ENCODE measurements at places on chromosomes 7 and 10.

- peak; percentile 60 for DNase-seq
Observed at GRCh38 chr7:127392566-127393367, at the start of gene ZNF800. Gene ZNF800, minus strand, starts transcription at chr7:127392708. Its CDS starts 1,151 bp downstream, at chr7:127391557.

DNA sequence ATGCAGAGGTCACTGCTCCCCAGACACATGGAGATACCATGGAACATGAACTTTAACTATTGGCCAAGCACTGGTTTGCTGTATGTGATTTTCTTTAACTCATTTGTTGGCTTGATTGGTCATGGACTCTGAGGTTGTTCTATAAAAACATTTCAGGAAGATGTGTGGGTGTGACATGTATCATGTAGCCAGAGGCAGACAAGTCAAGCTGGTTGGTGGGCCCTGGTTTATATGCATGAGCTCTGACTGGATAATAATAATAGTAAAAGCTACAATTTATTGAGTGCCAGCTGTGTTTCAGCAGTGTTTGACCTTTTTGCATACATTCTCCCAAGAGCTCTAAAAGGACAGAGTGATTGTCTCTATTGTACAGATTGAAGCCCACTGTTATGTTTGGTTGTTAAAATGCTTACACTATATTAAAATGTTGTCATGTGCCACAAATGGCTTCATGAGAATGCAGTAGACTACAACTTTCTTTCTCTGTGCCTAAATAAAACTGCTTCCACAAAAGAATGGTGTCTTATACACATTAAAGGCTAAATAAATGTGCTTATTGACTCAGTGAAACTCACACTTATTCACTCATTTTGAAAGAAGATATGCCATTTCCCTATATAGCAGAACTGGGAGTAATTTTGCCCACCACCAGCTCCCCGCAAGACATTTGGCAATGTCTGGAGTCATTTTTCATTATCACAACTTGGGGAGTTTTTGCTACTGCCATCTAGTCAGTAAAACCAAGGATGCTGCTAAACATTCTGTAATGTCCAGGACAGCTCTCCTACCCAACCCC is 243.6 kb upstream of the NFE2L3 start:
- DNase-seq = no peak

DNA sequence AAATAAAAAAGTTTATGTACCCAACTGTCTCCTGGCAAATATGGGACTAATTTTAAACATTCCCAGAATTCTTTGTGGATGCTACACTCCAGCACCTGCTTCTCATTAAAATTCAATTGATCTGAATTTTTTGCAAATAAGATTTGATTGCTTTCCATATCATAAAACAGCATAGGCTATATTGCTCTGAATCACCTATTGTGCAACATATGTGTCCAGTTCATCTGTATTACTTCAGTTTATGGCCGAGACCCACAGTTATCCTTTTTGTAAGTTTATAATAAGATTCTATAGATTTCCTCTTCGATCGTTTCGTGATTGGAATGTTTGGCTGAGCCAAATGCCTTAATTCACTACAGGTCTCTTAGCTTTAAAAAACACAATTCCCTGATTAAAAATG is 351.1 kb downstream of the TFEC start:
- DNase-seq = no peak

GRCh38 chr7:98418636-98419315 is 17.9 kb upstream of the BAIAP2L1 start:
- DNase-seq = no peak

GRCh38 chr10:80356563-80356988 is at the start of the genes DYDC1 and DYDC2:
Gene DYDC1, minus strand, starts transcription at chr10:80356755. Its CDS starts 4,154 bp downstream, at chr10:80352601.
Gene DYDC2, plus strand, starts transcription at chr10:80356781. Its CDS starts 5,663 bp downstream, at chr10:80362444.
- no peak for DNase-seq

DNA sequence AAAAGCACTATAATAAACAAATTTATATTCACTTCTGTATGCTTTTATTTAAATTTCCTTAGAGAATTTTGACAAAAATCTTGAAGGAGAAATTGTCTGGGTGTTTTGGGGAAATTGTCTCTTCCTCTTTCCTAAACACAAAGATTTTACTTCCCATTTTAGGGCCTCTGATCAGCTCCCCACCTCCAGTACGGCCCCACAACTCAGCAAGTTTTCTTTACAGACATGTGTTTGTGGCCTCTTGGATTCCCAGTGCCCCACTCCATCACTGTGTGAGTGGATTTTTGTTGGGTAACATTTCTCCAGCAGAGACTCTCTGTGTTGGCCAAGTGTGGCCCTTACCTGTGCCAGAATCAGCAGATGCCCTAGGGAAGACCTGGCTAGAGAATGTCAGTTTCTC is 182.8 kb upstream of the CDC14C start:
- DNase-seq = no peak

DNA sequence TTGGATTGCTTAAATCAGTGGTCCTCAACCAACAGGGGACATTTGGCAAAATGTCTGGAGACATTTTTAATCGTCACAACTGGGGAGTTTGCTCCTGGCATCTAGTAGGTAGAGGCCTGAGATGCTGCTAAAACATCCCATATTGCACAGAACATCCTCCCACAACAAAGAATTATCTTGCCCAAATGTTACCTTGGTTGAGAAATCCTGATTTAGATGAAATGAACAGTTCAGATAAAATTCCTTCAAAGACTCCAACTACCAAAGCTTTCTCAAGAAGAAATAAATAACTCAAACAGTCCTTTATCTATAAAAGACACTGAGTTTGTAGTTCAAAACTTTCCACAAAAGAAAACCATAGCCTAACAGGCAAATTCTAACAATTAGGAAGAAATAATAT is 160.9 kb downstream of the SNX13 start:
- no peak for DNase-seq

GRCh38 chr10:1257274-1257673 is 201.1 kb downstream of the WDR37 start:
- no peak for DNase-seq

DNA sequence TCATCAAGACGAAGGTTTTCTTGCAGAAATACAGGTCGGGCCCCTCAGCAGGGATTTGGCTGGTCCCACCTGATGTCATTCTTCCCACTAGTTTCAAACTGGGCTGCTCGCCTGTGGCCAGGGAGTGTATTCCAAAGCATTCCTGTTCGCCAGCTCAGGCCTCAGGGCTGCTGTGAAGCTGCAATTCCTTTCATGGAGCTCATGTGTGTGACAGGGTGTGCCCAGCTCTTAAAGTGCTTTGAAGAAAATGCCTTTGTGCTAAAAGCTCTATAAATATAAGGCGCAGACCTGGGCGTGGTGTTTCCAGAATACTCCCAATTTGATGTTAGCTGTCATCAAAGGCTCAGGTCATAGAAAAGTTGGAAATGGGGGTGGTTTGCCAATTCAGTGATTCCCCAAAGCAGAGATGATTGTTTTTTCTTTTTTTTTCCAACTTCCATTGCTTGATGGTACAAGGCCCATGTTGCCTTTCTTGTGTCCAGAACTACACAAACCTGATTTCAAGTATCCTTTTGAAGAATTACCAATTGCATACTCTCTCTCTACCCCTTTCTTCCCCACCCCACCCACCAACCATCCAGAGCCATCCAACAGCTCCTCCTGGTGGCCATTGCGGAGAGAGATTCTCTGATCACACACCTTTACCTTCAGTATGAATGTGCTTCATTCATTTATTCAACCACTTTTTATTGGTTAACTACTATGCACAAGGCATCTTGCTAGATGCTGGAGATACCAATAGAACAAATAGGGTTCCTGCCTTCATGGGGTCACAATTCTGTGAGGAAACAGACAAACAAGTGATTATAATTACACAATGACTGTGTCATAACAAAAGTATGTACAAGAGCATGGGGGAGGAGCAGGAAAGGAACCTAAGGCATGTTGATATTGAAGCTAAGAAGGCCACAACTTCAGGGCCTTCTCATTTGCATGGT is 297.3 kb upstream of the LYZL1 start:
- DNase-seq = no peak

GRCh38 chr7:158614700-158615099 is 27.1 kb upstream of the PTPRN2 start:
- DNase-seq = no peak

GRCh38 chr10:29533046-29533445 is 101.7 kb downstream of the SVIL start:
- no peak for DNase-seq

- peak; percentile 3 for DNase-seq
Observed at GRCh38 chr7:144821067-144821466, 14.8 kb downstream of the TPK1 start.

DNA sequence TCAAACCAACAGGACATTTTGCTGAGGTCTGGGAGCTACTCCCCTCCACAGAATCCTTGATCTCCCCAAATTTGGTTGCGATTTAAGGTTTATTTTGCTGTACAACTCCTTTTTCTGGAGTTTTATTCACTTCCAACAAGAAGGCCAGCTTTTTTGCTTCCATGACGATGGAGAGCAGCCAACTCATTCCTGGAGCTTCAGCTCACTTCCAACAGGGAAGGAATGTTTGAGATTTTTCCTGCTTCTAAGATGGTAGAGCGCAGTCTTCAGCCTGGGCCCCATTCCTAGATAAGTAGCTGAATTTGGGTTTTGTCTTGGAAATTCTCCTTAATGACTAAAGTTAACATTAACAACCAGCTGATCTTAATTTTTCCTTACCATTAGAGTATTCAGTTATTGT is 30.9 kb upstream of the CREB3L2 start:
- DNase-seq = no peak

- DNase-seq = no peak
Observed at GRCh38 chr7:114051871-114052331, 133.1 kb upstream of the PPP1R3A start.

- DNase-seq = peak; percentile 75
Observed at GRCh38 chr10:77667426-77668324, 30.1 kb upstream of the KCNMA1 start.

DNA sequence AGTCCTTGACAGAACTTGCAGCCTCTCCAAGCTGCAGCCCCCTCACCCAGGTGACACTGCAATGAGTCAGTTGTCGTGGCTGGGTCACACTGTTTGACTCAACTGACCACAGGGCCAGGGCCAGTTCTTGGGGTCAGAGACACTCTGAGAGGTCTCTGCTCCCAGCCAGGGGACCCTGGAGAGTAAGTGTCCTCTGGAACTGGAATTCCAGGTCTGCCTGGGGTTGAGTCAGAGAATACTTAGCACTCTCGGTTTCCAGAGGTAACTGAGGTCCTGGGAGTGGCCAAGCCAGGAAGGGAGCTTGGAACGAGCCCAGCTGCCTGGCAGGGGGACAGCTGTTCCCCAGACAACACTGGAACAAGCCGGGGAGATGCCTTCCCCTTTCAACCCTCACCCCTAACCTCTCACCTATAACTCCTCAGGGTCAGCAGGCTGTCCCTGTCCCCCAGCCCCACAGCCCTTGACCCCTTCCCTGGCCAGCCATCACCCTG is 2.2 kb upstream of the MYL10 start:
- DNase-seq = peak; percentile 4

GRCh38 chr7:132134814-132135445 is 441.3 kb downstream of the PLXNA4 start:
- DNase-seq = no peak

DNA sequence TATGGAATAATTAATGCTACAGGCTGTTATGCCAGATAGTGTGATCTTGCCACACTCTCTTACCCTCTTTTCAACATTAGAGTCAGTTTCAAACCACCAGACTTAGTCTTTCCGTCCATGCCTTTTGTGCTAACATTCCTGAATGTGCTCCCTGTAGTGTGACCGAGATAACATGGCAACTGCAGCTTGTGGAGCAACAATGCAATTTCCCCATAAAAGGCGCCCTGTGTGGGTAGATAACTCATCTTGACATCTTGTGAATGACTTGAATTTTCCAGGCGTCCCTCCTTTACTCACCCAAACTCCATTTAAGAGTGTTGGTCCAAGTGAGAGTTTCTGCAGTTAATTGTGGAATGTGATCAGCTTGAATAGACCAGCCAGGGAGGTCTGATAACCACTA is 99.6 kb downstream of the DNAH11 start:
- DNase-seq = no peak

- peak; percentile 56 for DNase-seq
Observed at GRCh38 chr7:28573059-28573553, 160.8 kb downstream of the CREB5 start.

GRCh38 chr10:83539528-83540308 is 599.6 kb upstream of the GHITM start:
- no peak for DNase-seq

- DNase-seq = no peak
Observed at GRCh38 chr7:138072726-138073125, 3.5 kb upstream of the AKR1D1 start.

DNA sequence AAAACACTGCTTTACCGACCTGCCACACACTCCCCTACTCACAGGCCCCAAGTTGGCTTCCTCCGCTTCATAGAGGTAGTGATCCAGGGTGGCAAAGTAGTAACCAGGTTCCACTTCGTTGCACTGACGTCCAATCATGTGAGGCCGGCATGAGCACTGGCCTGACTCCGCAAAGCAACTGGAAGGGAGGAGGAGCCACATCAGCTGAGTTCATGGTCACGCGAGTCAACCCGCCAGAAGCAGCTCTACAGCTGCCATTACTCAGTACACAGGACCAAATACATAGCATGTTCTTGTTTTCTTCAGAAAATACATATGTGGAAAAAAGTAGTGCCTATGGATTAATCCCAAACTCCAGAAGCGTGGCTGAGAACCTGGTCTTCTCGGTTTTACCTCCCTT is 38.5 kb downstream of the LAMB1 start:
- no peak for DNase-seq

DNA sequence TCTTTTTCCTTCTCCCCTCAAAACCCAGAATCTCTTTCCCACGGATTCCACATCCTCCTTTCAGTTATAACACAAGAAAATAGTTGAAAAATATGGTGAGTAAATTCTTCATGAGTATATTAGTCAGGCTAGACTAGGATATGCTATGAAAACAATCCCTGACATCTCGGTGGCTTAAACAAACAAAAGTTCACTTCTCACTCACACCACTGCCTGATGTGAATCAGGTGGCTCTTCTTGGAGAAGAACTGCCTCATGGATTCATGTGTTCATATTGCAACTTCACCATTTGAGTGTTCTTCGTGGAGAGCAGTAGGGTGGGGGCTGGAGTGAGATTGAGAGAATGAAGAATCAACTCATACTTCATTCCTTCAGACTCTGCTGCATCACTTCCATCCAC is 204.1 kb downstream of the PHF14 start:
- no peak for DNase-seq

DNA sequence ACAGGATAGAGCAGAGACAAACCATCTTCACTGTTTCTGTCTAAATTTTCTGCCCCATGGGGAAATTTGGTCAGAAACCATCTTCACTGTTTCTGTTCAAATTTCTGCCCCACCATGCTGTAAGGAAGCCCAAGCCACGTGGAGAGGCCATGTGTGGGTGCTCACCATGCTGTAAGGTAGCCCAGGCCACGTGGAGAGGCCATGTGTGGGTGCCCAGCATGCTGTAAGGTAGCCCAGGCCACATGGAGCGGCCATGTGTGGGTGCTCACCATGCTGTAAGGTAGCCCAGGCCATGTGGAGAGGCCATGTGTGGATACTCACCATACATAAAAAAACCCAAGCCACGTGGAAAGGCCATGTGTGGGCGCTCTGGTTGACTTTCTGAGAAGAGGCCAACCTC is 1088.7 kb upstream of the AUTS2 start:
- no peak for DNase-seq
